ENCODE measurements at places on chromosomes 6 and 20. TPM values are rescaled to one million over a fixed set of nuclear protein-coding genes. Genes with fewer than 3 reads are reported as not detected.

GRCh38 chr20:34987288-34988190 lies 31.9 kb downstream of the MYH7B start:
- peak; percentile 65 for DNase-seq

- DNase-seq, result no peak
Measured at GRCh38 chr6:26214803-26215584, 127.8 kb downstream of the HFE start.

- no peak for DNase-seq
Measured at GRCh38 chr20:59178983-59179595, 15.5 kb downstream of the ZNF831 start.

GRCh38 chr6:112802144-112802543 lies 455.0 kb downstream of the RFPL4B start:
- DNase-seq, result no peak

- no peak for DNase-seq
Measured at GRCh38 chr20:7853493-7853892, 86.8 kb downstream of the HAO1 start.

DNA sequence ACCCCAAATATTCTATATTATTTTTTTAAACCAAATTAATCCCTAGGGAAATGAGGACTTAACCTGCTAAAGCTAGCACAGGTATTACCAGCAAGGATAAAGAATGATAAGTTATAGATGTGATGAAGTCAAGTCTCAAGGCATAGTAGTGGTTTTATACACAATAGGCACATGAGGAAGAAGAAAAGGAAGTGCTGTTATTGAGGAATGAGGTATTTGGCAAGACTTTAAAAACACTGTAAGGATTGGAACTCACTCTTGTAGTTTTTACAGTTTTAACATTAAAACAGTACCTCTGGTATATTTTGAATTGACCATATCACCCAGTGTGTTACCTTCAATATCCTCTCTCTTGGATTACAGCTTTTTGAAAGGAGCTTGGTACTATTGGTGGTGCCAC lies 54.6 kb downstream of the PHF3 start:
- DNase-seq, result no peak

DNA sequence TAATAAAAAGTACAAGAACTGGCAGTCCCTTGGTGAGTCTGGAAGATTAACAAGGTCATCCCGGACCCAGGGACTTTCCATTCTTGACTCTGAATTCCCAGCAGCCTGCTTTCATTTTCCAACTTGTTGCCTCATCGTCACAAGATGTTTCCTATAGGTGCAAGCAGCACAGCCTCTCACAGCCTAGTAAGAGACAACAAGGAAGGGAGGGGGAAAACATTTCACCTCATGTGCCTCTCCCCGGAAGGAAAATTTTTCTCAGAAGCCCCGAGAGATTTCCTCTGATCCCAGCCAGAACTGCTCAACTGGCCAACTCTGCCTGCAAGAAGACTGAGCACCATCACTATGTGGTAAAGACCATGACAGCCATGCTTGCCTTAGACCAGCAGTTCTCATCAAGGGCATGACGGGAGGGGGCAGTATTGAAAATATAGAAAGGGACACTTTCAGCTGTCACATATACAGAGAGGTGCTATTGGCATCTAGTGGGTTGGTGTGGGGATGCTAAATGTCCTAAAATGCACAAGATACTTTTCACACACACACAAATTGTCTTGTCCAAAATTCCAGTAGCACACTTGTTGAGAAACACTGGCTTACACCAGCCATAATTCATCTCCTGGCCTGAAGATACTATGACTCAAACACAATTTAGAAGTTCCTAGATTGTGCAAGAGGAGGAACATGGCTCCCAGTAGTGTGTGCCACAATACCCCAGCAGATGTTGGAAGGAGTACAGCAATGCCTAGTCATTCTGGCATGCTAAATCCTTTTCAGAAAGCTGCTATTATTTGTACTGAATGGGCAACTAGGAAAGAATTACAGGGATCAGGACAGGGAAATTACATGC lies 10.8 kb upstream of the WTAP start:
- DNase-seq, result no peak

DNA sequence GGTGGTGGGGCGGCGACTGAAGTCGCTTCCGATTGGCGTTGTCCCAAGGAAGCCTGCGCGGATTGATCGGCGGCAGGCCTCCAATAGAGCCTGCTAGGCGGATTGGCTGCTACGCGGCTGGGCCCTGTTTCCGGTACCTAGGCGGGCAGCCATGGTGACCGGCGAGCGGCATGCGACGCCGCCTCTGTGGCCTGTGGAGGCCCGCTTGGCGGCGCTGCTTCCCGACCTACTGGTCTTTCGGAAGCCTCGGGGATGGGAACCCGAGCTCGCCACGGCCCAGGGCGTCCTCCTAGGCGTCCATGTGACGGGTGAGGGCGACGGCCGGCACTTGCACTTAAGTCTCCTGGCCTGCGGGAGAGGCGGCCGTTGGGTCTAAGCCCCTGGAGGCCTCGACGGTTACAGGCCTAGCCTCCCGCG lies 28.1 kb downstream of the NFYA start:
- DNase-seq, result peak; percentile 26

DNA sequence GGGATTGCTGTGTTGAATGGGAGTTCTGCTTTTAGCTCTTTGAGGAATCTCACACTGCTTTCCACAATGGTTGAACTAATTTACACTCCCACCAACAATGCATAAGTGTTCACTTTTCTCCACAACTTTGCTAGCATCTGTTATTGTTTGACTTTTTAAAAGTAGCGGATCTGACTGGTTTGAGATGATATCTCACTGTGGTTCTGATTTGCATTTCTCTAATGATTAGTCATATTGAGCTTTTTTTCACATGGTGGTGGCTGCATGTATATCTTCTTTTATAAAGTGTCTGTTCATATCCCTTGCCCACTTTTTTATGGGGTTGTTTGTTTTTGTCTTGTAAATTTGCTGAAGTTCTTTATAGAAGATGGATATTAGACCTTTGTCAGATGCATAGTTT lies 588.3 kb upstream of the ADGRB3 start:
- DNase-seq, result no peak

- DNase-seq, result no peak
Measured at GRCh38 chr6:136307351-136307750, 17.7 kb upstream of the BCLAF1 start.

DNA sequence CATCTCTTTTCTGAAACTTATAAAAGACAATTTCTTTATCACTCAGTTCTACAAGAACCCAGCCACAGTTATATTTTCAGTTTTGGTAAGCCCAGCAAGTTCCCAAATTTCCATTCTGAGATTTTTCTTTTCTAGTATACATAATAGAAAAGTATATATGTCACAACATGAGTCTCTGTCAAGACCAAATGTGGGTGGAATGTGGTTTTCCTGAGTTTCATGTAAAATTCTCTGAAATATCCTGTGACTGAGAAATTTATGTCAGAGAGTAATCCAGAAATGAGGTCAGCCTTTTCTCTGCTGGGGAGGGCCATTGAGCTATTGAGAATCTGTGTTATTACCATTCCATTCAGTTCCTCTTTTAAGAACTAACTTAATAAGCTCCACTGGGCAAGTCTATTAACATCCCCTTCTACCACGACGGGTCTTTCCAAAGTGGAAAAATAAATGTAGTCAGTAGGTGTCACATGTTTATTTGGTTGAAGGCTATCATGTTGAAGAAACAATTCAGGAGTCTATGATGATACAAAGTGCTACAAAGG lies 100.7 kb upstream of the HMGN3 start:
- DNase-seq, result no peak

DNA sequence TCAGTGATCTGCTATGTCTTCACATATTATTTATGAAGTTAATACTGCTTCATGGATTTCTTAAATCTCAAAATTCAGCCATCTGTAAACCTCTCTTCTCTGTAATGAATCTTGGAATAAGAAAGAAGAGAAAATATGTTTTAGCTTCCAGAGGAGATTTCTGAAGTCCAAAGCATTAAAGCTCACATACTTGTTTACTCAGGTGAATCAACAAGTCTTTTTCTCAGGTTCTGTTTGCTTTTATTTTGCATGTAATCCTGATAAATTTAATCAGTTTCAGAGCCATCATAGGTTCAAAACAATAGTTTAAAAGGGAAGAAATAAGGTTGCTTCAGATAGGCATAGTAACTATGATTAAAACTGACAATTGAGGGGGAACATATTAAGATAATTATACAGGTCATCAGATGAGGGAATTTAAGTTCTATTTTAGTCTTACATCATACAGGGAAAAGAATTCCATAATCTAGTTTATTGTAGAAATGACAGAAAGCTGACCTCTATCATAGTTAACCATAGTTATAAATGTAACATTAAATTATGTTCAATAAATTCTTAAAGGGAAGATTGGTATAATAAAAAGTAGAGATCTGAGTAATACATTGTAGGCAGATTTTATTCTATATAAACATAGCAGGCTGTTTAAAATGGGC lies 716.2 kb downstream of the EYS start:
- DNase-seq, result no peak

- no peak for DNase-seq
Measured at GRCh38 chr6:87066449-87067333, 28.2 kb downstream of the CGA start.

- DNase-seq, result no peak
Measured at GRCh38 chr6:98452685-98453084, 381.7 kb upstream of the POU3F2 start.

- DNase-seq, result no peak
Measured at GRCh38 chr6:37024656-37025337, 19.3 kb downstream of the FGD2 start.

- DNase-seq, result no peak
Measured at GRCh38 chr20:516799-517198, 26.8 kb downstream of the CSNK2A1 start.

GRCh38 chr6:111427341-111428116 lies 55.5 kb downstream of the REV3L start:
- no peak for DNase-seq

DNA sequence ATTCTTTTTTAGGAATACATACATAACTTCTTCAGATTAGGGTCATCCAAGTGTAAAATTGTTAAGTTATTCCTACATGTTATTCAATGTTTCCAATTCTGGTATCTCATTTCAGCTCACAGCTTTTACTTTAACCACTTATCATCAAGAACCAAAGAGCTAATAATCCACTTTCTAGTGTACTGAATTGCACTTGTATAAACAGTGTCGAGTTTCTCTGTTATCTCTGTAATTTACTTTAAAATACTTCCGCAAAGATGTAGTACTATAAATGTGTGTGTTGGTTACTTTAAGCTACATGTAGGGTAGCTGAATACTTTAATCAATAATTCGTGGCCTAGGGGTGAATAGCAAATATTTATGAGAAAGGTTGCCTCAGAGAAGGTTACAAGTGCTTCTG lies 8.8 kb upstream of the GJA1 start:
- DNase-seq, result no peak

- DNase-seq, result no peak
Measured at GRCh38 chr6:24879351-24879750, 56.4 kb downstream of the RIPOR2 start.

DNA sequence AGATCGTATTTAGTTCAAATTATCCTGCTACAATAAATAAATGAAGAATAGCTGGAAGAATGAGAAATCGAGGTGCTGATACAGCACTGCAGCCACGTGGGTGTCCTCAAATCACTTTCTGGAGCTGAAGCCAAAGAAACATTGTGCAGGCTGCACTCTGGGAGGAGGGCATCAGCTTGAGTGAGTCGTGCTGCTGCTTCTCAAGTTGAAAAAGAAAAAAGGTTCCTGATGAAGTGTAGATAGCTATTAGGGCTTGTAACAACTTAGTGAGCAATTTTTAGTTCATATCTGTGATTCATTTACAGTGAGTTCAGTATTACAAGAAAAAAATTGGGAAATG lies 40.5 kb downstream of the DSE start:
- DNase-seq, result peak; percentile 40

DNA sequence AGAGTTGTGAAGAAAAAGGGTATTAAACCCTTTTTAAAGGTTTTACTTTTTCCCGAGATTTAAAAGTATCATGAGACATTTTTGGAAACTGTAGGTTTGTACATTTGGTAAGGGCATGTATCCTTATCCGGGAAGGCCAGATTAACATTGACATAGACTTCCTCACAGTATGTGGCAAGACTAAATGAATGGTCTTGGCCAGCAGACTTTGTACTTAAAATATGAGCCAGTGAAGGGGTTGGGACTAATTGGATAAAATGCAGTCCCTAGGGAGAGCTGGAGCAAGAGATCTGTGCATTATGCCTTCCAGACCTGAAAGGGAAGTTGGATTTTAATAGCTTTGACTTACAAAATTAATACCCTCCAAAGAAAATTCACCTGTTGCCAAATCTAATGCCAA lies 60.4 kb upstream of the CCN2 start:
- no peak for DNase-seq

GRCh38 chr20:16000112-16000511 lies 573.1 kb downstream of the KIF16B start:
- DNase-seq, result no peak

DNA sequence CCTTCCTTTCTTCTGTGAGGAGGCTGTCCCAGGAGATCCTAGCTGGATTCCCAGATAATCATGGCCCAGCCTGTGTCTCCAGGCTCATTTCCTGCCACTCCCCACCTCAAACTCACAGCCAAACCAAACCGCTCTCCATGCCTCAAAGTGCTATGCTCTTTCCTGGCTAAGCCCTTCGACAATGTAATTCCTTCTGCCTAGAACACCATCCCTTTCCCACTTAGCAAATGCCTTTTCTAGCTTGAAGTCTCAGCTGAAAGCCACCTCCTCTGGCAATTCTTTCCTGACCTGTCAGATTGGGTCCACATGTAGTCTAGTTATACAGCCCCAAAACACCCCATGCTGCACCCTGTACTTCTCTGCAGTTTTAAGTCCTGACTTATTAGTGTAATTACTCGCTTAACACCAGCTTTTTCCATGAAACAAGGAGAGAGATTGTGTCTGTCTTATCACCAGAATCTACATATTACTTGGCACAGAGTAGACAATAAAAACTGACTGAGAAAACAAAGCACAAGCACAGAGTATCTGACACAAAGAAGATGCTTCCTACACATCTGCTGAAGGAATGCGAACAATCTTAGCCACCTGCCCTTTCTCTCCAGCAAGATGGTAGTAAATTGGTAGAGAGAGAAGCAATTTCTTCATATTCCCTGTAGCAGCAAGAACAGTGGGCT lies 5.4 kb downstream of the TRIM26 start:
- no peak for DNase-seq

GRCh38 chr6:136737374-136737844 lies 54.9 kb downstream of the MAP3K5 start:
- no peak for DNase-seq

GRCh38 chr6:15129887-15130286 lies 116.0 kb upstream of the JARID2 start:
- no peak for DNase-seq

DPPA5 gene
- total RNA-seq, result not detected

PTPRT gene
- 0.10 TPM for total RNA-seq

CYP21A2 gene
- total RNA-seq, result 0.52 TPM

KCNK15 gene
- total RNA-seq, result 0.25 TPM

EEF1A1 gene
- 1,360 TPM for total RNA-seq

RAB44 gene
- 0.07 TPM for total RNA-seq

LIN28B gene
- total RNA-seq, result not detected

NKX2-2 gene
- total RNA-seq, result not detected

LPIN3 gene
- total RNA-seq, result 22.9 TPM

SMOC2 gene
- 18.7 TPM for total RNA-seq

C2 gene
- total RNA-seq, result 5.8 TPM

ABCF1 gene
- total RNA-seq, result 37.8 TPM

OPN5 gene
- 0.17 TPM for total RNA-seq
